ENCODE measurements at places on chromosomes 7 and 10. TPM values are rescaled to one million over a fixed set of nuclear protein-coding genes. Genes with fewer than 3 reads are reported as not detected.

Gene CD36
- 152 TPM for polyA plus RNA-seq

Gene GIMAP1
- polyA plus RNA-seq: 2.4 TPM

Gene GOT1
- 85.6 TPM for polyA plus RNA-seq

Gene AMZ1
- polyA plus RNA-seq: 0.16 TPM

Gene NUTM2E
- polyA plus RNA-seq: not detected

Gene HOGA1
- polyA plus RNA-seq: 55.6 TPM

Gene CLRN3
- polyA plus RNA-seq: 14.4 TPM

Gene SUV39H2
- polyA plus RNA-seq: 21.5 TPM

Gene BLNK
- 36.8 TPM for polyA plus RNA-seq

- no peak for DNase-seq
Measured at GRCh38 chr10:118850418-118851061, 95.8 kb upstream of the CACUL1 start.

- DNase-seq: no peak
Measured at GRCh38 chr10:68053553-68053952, 21.5 kb downstream of the HERC4 start.

DNA sequence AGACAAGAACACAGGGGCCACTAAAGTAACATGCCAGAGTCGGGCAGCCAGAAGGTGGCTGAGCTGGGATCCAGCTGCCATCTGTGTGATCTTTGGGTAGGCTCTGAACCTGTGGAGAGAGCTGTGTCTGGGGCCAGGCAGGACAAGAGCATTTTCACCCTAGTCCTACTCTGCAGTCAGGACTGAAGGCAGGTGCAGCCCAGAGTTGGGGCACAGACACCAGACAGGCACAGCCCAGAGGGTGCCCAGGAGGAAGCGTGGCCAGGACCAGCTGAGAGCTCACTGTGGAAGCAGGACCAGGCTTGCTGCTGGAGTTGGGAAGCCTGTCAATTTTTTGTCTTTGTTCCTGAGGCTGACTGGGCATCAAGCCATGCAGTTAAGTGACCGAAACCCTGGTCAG, 113.6 kb downstream of the ADCY1 start:
- DNase-seq: no peak

- no peak for DNase-seq
Measured at GRCh38 chr10:120644556-120645410, 187.8 kb downstream of the PLPP4 start.

DNA sequence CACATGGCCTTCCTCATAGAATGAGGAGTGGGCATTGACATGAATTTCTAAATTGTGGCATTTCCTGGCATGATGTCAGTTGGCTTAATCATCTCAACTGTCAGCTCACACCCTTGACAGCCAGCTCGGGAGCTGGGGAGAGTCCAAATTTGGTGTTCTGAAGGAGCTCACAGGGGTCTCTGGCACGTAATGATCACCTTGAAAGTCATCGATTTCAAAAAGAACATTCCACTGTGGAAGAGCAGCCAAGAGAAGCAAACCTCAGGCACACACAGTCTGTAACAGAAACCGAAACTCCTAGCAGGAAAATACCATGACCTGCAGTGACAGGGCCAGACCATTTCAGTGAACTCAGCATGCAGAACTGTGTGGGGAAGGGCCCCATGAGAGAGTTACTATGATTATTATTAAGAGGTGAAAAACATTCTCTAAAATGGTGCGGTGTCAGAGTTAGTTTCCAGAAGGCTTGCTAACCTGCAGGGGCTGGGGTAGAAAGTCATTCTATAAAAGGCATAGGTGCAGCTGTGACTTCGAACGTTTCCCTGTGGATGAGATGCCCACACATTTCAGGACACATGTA, 26.4 kb upstream of the KLF6 start:
- no peak for DNase-seq

DNA sequence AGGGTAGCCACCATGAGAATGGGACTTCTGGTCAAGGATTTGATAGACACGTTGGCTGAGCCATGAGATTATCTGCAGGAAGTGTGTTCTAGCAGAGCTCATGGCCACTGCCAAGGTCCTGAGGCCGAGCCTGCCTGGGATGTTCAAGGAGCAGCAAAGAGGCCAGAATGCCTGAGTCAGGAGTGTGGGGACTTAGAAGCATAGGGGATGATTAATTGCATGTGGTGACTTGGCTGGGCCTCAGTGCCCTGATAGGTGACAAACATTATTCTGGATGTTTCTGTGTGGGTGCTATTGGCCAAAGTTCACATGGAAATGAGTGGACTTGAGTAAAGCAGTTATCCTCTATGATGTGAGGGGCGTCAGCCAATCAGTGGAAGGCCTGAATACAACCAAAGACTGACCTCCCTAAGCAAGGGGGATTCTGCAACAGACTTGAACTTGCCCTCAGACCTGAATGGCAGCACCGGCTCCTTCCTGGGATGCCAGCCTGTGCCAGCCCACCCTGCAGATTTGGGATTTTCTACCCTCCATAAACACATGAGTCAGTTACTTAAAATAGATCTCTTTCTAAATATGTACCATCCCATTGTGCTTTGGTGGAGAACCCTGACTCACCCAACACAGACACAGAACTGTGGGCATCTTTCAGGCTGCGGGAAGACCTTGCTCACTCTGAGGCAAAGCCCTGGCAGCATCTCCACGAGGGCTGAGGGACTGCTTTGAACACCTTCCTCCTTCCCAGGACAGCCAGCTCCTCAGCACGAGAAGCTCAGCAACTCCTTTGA, 363.9 kb upstream of the MGMT start:
- DNase-seq: no peak

DNA sequence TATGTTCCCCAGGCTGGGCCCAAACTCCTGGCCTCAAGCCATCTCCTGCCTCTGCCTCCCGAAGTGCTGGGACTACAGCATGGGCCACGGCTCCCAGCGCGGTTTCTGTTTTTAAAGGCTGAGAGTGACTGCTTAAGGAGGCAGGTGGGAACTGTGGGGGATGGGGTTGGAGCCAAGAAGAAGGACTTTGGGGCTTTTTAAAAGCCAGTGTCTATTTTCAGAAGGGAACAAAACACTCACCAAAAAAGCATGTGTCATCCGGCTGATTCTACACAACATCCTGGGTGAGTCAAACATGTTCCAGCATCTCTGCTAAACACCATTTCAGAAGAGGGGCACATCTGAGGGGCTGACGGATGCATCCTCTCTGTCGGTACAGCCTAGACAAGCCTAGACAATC, 824.5 kb downstream of the TYW1 start:
- no peak for DNase-seq

GRCh38 chr7:116953372-116953905, at the start of gene ST7:
ST7 (plus strand) TSS chr7:116953501; CDS start chr7:116953541, 40 bp downstream.
- peak; percentile 59 for DNase-seq

DNA sequence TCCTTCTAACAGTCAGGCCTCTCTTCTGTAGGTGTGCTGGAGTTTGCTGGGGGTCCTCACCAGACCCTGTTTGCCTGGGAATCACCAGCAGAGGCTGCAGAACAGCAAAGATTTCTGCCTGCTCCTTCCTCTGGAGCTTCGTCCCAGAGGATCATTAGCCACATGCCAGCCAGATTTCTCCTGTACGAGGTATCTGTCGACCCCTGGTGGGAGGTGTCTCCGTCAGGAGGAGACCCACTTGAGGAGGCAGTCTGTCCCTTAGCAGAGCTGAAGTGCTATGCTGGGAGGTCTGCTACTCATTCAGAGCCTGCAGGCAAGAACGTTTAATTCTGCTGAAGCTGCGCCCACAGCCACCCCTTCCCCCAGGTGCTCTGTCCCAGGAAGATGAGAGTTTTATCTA, 611.1 kb upstream of the COBL start:
- no peak for DNase-seq

DNA sequence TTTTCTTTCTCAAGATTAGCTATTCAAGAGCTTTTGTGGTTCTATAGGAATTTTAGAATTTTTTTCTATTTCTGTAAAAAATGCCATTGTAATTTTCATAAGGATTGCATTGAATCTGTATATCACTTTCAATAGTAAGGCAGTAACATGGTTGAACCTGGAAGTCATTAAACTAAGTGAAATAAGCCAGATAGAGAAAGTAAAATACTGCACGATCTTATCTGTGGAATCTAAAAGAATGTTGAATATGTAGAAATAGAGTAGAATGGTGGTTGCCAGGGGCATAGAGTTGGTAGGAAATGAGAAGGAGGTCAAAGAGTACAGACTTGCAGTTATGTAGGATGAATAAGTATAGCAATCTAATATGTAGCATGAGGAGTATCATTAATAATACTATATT, 1073.5 kb upstream of the LRRN3 start:
- no peak for DNase-seq

DNA sequence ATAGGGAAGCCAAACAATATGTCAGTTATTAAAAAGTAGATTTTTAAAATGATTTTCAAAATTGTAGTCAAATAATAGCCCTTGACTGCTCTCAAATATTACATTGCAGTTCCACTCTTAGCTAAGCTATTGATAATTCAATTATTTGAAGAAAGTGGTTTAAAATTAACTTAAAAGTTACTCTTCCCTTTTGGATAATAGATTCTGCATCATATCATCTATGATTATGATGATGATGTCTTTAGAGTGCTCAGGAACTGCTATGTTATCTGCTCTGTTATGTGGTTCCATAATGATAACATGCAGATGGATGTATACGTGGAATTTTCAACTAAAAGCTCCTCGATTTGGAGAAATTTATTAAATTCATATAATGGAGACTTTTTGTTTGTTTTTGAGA, 110.0 kb downstream of the ADAM22 start:
- DNase-seq: no peak

GRCh38 chr10:323651-324293, 188.5 kb downstream of the ZMYND11 start:
- no peak for DNase-seq

DNA sequence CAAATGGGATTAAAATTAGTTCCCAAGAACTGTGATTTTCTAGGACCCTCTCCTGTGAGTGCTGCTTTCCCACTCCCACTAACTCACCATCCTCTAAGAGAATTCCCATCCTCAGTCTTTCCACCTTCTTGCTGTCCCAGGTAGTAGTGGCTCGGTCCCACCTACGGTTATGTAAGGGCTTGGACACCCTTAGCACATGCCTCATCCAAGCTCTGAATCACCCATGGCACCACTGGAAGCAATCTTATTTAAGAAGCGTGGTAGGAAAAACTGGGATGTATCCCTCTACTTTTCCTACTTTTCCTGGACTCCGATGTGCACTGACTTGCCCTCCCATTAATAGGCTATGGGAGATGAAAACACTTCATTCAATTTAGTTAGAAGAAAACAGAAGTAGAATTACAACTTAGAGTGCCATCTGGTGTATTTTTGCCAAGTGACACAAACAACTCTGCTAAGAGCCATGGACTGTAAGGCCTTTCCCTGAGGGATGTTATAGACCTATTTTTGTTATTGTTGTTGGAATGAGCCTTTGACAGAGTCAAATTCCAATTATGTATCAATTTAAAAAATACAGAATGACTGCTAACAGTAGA, 13.7 kb upstream of the ANKRD22 start:
- DNase-seq: no peak

DNA sequence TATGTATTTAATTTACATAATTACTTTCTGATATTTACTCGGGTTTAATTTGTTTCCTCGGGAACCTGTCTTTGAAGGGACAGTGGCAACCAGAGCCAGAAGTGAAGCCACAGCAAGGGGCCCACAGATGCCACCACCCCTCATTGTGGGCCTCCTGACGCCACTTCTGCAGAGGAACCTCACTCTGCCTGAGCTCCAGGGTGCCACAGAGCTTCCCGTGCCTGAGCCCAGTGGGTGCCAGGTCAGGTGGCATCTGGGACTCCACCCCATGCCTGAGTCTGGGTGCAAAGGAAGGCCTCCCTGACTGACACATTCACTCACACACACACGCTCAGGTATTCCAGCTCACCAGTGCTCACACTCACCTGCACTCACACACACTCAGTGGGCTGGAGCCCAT, 213.7 kb downstream of the GRID1 start:
- no peak for DNase-seq

DNA sequence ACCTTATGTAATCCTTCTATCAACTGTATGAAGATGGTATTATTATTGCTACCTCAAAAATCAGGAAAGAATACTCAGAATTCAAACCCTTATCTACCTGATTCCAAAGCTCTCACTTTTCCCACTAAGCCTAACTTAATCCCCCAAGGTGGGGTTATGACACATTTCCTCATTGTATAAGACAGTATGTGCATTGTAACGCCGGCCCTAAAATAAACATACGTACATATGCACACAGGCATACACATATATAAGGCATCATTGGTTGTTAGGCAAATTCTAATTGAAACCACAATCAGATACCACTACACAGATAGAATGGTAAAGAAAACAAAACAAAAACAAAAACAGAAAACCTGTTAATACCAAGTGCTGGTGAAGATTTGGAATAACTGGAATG, 556.5 kb downstream of the INHBA start:
- DNase-seq: no peak

DNA sequence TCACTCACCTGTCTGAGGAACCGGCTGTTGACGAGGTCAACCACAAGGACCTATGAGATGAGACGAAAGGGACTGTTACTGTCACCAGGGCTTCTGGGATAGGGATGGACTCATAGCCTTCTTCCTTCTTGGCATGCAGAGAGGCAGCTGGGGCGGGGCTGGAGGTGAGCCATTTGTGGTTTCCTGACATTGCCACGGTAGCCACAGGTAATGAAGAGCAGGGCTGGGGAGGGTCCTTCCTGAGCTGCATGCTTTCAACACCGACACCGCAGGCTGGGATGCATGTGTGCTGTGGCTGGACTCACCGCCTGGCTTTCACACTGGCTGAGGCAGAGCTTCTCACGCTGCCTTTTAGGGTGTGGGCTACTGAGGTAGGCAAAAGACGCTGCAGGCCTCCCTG, 46.4 kb upstream of the MKRN1 start:
- DNase-seq: no peak
